ENCODE measurements at places on chromosomes 5 and 9.

- DNase-seq = no peak
Observed at GRCh38 chr5:97735209-97735608, 552.2 kb upstream of the RIOK2 start.

GRCh38 chr9:130945173-130945572 is 6.1 kb upstream of the FIBCD1 start:
- DNase-seq = no peak

DNA sequence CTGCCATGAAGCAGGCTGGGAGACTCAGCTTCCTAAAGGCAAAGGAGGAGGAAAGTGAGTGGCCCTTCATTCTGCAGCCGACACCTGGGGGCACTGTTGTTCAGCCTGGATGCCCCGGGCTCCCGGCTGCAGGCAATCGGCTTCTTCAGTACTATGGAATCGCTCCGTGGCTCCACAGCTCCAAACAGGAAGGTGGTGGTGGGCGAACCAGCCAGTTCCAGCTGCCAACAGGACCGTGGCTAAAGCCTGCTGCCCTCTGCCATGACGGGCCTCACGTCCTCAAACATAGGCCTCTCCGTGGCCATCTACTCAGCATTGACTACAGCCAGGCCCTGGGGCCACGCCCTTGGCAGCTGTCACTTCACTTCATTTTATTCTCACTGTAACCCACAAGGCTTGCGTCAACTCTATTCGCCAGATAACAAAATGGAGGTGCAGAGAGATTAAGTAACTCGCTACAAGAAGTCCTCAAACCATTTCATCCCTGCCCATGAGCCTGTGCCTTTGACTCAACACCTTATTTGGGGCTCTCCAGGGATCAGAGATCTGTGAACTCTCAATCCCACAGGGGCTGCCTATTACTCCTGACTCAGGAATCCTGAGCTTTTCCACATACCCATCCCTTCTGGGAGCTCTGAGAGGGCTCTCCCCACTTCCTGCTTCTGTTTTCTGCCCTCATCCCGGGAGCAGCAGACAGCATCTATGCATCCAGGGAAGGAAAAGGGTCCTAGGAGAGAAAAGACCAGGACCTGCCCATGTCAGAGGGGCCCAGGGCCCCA is 38.0 kb downstream of the PAX5 start:
- DNase-seq = no peak

DNA sequence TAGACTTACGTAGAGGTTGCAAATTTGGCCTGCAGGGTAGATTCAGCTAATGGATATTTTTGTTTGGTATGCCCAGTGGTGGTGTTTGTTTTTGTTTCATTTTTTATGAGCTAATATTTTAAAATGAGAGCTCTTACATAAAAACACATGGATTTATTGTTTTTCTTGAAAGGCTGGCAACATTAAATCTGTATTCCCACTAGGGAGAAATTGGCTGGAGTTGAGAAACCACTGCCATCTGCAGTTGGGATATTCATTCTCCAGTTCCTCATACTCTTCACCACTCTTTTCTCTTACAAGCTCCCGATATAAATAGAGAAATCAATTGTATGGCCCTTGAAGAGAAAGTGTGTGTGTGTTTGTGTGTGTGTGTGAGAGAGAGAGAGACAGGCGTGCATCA is 143.3 kb downstream of the ALDH1A1 start:
- DNase-seq = no peak

DNA sequence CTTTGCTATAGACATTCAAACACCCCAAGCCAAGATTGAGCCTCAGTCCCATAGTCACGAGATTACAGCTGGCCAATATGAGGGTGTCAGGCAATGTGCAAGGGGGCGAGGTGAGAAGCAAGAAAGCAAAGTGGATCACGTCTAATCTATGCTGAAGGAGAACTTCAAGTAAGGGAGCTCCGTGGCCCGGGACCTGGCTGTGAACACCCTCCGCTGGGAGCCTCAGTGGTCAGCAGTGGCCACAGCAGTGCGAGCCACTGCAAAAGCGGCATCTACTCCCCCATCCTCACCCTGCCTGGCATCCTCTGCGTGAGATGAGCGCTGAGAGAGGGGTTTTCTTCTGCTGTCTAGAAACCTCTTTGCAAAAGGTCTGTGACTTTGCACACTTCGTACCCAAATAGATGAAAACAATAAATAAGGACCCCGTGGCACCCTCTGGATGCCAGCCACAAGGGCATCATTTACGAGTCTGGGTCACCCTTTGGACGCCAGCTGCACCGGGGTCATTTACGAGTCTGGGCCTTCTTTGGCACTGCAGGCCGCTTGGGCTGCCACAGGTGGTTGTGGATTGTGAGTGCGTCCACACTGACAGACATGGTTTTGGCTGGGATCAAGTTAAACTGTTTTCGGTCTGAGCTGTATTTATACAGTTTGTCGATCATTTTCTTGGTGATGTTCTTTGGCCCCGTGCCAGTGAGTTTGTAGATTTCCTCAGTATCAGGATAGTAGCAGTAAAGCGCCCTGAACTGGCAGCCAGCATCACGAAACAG is 96.4 kb downstream of the CAMSAP1 start:
- DNase-seq = no peak

GRCh38 chr5:154995679-154996078 is 17.9 kb upstream of the KIF4B start:
- DNase-seq = no peak

DNA sequence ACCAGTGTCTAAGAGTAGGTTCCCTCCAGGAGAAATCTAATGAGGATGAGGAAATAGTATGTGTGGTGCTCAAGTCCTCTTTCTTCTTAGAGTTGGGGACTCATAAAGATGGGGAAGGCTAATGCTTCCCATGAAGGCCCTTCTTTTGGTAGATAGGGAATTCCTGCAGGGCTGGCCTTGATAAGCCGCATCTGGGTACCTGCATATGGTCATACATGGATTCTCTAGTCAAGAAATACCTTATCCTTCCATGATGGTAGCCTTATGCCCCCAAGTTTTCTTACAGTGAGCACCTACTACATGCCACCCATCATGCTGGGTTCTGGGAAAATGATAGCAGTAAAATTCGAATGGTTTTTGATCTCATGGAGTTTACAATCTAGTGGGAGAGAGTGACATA is 382.6 kb downstream of the KDM4C start:
- no peak for DNase-seq

- DNase-seq = no peak
Observed at GRCh38 chr9:127447416-127448111, 3.6 kb downstream of the RPL12 start.

GRCh38 chr5:62084391-62084790 is 221.6 kb upstream of the KIF2A start:
- DNase-seq = no peak

- DNase-seq = no peak
Observed at GRCh38 chr5:94884311-94884710, 265.8 kb downstream of the SLF1 start.

DNA sequence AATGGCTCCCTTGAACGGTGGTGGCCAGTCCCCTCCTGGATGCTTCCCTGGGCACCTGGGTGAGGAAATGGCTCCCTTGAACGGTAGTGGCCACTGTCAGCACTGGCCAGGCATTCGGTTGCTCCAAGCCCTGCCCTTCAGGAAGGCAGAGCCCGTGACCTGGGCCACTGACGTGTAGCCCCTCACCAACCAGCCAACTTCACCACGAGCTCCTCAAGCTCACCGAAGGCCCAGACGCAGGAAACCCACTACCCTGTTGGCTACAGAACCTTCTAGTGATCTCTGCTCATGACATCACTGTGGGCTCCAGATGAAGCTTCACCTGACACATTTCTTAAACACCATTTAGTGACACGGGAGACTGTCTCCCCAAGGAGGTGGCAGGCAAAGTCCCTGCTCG is 9.2 kb downstream of the SLC6A3 start:
- no peak for DNase-seq

GRCh38 chr5:179269781-179270543 is 75.3 kb downstream of the ADAMTS2 start:
- DNase-seq = peak; percentile 60

DNA sequence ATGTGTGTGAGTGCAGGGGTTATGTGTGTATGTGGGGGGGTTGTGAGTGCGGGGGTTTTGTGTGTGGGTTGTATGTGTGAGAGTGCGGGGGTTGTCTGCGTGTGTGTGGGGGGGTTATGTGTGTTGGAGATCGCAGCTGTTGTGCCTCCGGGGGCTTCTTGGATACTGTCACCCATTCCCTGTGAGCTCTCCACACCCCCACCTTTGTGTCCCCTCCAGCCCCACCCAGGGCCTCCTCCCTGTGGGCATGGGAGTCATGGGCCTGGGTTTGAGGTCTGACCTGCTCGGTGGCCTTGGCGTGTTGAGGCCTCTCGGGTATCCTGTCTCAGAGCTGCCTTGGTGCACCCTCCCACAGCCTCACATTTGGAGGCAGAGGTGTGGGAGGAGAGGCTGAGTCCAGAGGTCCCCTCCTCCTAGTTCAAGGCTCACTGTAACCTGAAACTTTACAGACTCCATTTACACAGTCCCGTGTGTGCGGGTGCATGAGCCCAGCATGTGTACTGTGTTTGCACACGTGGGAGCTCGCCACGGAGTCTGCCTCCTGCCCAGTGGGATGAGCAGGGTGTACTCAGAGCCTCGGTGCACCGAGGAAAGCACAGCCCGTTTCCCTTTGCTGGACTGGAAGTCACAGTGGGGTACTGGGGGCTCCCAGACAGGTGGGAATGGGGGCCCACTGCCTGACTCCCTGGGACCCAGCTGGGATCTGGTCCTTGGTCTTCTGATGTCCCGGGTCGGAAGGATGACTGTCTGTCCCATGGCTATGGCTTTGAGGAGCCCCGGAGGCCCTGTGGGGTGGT is 43.4 kb downstream of the RXRA start:
- DNase-seq = no peak

- DNase-seq = no peak
Observed at GRCh38 chr5:26727916-26728315, 310.5 kb downstream of the CDH9 start.

DNA sequence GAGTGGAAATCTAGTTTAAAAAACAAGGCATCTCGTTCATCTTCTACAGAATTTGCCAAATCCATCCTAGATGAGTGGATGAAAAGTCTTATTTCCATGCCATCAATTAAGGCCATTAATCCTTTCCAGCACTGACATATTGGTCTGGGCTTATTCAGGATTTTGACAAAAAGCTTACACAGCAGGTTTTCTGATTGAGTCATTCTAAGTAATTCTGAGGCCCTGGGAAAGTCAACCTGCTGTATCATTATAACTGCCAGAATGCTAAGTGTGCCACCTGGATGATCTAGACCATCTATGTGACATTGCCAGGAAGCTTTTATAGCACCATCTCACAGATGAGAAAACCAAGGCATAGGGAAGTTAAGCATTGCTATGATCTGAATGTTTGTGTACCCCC is 132.1 kb upstream of the MAP3K1 start:
- no peak for DNase-seq

Measured in left forelimb (tissue), 1 donor.